Nucleus accumbens (tissue), 56 donors: ENCODE measurements at places on chromosomes 1 and 21.

- no peak for DNase-seq
Observed at GRCh38 chr1:233672732-233673131, 58.8 kb downstream of the KCNK1 start.

GRCh38 chr1:58432851-58433668 is 113.5 kb downstream of the OMA1 start:
- DNase-seq = peak; percentile 48

GRCh38 chr1:200905411-200906052 is 10.8 kb downstream of the INAVA start:
- no peak for DNase-seq

GRCh38 chr1:50257940-50258685 is 149.4 kb downstream of the ELAVL4 start:
- no peak for DNase-seq

DNA sequence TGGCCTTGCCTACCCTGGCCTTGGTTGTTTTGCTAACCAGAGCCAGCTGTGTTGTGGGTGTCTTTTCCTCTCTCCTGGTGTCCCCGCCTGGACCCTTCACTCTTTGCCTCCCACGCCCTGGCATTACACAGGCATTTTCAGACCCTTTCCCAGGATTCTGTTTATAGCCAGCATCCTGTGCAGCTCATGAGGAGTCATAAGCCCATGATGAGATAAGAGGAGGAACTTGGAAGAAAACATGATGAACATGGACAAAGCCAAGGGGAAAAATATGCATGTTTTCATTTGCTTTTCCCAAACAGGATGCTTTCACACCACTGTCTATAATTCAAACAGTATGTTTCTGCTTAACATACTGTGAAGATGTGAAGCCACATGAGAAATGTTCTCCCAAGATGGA is 18.7 kb upstream of the WARS2 start:
- no peak for DNase-seq
